ENCODE measurements at places on chromosomes 6 and 20.

DNA sequence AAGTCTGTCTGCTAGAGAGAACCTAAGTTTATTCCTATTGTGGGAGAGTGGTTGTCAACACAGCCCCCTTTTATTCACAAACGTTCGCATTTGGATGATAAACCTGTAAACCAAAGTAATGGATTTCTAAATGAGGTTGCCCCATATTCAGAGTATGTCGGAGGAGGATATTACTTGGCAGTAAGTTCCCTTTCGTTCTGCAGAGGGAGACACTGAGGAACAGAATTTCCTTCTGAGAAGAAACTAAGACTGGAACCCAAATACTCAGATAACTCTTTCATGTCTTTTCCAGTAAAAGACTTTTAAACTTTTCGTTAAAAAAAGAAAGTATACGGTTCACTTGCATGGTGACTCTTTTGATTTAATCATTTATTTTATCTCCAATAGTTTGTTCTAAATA, 754.6 kb upstream of the MMS22L start:
- DNase-seq: no peak

DNA sequence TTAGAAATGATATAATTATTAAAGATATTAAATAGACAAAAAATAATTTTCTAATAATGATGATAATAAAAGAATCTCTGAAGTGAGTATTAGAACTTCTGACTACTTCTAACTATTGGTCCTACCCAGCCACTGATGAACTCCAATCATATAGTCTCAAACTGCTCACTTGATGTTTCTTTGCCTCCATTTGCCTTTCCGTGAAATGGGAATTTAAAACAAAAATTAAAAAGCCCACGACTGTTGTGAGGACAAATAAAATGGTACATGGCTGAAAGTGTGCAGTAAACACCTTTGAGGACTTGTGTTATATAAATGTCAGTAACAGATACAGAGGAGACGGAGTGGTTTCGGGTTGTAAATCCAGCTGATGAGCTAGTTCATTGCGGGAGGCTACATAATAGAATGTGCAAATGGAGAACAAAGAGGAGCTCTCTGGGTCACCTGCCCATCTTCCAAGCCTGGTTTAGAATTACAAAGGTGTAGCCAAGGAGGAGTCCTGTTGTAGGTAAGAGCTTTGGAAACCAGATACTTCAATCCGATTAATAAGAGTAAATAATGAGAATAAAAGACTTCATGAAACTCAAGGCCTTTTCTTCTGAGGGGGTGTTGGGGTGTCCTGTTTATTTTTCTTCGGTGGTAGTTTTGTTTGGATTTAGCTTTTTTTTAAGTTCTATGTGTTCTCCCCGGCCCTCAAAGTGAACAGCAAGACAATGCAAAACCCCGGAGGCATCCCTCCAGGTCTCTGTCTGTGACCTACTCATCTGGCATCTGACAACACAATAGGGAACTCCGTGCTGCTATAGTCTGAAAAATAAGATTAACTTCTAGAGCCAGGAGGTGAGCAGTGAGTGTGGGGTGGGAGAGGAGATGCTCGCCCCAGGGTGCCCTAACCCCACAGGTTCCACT, 4.4 kb upstream of the PXDC1 start:
- no peak for DNase-seq

GRCh38 chr6:5323979-5324378, 62.7 kb downstream of the FARS2 start:
- no peak for DNase-seq

- no peak for DNase-seq
These were observed 59.2 kb upstream of the PRSS16 start for GRCh38 chr6:27188061-27188884.

DNA sequence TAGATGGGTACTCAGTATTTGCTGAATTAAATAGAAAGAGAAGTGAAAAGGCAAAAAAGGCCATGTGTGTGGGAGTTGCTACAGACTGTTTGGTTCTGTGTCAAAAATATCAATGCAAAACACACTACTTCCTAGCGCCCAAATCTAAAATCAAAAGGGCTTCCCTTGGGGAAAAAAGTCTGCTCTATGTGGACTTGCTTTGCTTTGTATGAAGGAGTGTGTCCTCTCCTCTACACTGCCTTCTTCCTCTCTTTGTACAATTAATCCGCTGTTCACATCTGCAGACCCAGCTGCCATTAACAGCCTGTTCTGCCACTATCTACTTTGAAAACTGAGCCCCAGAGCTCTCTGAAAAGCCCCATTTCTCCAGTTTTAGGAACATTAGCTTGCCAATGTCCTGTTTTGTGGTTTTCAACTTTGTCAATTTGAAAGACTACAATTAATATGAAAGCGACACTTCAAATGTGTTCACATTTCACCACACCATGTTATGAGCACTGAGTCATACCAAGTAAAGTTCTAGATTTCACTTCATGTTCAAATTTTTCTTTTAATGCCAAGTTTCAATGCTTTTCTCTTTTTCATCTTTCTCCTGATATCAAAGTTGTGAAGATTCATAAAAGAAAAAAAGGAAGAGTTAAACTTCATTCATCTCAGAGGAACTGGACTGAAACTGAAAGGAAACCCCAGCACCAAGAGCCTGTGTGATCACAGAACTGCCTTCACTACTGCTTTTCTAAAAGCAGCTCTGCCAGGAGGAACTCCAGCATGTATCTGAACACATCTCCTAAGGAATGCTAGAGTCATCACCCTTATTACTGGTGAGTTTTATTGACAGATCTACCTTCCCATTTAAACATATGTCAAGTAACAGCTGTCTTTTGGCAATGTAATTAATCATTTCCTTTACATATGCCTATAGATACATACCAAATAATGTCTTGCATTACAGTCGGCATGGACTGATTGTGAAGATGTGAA, 102.6 kb downstream of the KIF13A start:
- DNase-seq: no peak

DNA sequence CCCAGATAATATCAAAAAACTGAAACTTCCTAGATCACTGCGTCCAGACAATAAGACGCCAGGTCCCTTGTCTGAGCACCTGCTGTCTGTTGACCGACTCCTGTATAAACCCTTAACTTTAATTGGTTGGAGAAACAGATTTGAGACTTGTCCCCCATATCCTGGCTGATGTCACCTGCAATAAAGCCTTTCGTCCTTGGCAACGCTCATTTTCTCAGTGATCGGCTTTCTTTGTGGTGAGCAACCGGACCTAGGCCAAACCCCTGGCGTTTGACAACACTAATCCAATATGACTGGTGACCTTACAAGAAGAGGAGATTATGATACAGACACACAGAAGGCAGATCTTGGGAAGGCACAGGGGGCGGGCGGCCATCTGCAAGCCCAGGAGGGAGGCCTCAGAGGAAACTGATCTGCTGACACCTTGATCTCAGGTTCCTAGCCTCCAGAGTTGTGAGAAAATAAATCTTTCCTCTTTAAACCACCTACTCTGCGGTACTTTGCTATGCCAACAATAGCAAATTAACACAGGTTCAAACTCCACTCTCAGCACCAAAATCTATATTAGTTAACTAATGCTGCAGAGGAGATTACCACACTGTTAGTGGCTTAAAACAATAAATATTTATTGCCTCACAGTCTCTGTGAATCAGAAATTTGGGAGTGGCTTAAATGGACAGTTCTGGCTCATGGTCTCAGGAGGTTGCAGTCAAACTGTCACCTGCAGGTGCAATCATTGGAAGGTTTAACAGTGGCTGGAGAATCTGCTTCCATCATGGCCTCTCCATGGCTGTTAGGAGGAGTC, 178.7 kb downstream of the OTOR start:
- no peak for DNase-seq

DNA sequence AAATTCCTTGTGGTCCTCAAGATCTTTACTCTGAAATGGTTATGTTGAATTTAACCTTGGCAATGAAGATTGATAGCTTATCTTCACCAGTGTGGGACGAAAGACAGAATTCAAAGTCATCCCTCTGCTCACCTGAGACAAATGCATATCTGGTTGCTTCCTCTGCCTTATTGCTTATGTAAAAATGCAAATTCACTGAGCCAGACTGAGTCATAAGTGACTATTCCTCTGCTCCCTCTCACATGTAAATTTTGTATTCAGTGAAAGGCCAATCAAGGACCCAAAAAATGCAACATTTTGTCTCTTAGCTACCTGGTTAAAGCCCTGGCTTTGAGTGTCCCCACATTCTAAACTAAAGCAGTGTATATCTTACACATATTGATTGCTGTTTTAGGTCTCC, 593.1 kb upstream of the GJE1 start:
- no peak for DNase-seq

- no peak for DNase-seq
These were observed 33.9 kb downstream of the SCAF8 start for GRCh38 chr6:154767003-154767723.

DNA sequence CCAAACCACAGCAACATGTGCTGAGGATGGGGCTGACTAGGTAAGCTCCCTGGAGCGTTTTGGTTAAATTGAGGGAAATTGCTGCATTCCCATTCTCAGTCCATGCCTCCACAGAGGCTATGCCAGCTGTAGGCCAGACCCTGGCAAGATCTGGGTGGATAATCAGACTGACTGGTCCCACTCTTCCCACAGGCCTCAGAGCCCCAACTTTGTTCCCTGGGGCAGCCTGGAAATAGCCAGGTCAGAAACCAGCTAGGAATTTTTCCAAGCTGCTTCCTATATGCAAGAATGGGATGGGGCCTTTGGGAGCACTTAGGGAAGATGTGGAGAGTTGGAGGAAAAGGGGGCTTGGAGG, 1.5 kb upstream of the VEGFA start:
- DNase-seq: no peak

DNA sequence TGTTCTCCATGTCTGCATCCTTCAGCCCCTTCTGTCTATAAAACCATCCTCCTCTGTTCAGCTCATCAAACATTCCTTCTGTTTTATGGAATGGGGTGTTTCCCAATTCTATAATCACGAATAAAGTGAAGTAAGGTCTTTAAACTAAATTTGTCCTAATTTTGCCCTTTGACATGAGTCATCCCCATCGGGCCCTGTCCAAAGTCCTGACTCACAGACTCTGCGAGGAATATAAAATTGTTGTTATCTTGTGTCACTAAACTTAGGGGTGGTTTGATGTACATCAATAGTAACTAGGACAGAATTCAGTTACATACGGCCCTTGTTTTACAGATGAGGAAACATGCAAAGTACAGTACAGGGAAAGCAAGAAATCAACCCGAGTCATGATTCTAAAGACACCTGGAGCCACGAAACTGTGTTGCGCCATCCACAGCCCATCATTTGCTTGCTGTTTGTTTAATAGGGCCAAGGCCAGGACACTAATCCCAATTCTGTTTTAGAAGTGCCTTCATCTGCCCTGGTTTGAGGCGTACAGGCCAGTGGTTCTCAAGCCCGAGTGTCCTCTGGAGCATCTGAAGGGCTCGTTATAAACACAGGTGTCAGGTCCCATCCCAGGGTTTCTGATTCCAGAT, 2.8 kb downstream of the ACSS1 start:
- DNase-seq: no peak

- DNase-seq: no peak
These were observed 7.1 kb upstream of the TMEM181 start for GRCh38 chr6:158552796-158553138.

DNA sequence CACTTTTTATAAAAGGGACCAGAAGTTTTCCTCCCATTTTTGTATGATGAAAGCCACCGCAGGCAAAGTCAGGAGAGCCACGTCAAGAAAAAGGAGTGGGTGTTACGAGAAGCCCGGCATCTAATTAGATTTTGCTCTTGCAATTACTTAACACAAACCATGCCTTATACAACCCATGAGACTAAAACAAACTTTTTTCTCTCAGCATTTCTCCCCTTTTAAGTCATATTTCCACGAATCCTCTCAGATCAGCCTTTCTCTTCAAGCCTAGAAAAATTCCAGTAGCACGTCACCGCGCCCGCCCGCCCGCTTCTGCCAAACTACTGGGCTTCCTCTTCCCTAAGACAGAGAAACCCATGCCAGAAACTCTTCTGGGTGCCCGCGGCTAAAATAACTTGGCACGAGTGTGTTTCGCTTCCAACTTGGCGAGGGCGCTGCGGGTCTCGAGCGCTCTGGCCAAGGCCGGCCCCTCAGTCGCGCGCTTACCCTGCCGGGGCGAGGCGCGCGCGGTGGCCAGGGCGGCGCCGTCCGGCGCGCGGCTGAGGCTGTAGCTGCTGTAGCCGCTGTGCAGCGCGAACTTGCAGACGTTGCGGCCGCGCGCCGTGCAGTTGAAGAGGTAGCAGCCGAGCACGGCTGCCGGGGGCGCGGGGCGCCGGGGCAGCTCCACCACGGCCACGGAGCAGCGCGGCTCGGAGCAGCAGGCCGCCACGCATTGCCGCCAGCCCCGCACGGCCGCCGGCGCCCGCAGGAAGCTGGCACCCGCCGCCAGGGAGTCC, 1.0 kb downstream of the LRP11 start:
- DNase-seq: no peak

DNA sequence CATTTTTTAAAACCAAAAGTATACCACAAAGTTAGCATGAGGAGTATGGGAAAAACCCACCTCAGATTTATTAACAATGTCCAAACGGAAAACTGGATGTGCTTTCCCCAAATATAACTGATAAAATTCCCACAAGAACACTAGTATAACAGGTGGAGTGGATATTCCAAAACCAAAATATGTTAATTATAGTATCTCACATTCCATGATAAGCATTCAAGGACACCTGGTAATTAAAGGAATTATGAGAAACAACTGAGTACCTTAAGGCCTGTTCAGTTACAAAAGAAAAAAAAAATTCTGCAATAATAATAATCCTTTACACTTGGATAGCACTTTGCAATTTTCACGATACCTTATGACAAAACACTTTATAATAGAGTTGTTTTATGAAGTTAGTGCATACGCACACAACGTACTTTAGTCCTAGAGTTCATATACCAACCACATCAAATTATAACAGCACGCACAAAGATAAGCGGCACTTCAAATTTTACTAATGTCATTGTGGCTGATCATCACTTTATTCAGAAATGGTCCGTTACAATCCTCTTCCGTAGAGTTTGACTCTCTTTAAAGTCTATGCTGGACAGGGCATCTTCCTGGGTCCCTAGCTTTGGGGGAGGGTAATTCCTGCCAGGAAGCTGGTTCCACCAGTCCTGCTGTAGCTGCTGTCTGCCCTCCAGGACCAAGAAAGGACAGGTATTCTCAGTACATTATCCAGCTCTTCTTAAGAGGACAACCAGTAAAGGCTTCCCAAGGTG, 1.7 kb downstream of the CDK19 start:
- no peak for DNase-seq

- DNase-seq: no peak
These were observed 129.5 kb downstream of the INSM1 start for GRCh38 chr20:20497242-20497978.

GRCh38 chr6:170165085-170165470, 125.8 kb downstream of the DLL1 start:
- DNase-seq: no peak

- DNase-seq: no peak
These were observed 76.2 kb upstream of the RPS6KA2 start for GRCh38 chr6:166703149-166703710.

DNA sequence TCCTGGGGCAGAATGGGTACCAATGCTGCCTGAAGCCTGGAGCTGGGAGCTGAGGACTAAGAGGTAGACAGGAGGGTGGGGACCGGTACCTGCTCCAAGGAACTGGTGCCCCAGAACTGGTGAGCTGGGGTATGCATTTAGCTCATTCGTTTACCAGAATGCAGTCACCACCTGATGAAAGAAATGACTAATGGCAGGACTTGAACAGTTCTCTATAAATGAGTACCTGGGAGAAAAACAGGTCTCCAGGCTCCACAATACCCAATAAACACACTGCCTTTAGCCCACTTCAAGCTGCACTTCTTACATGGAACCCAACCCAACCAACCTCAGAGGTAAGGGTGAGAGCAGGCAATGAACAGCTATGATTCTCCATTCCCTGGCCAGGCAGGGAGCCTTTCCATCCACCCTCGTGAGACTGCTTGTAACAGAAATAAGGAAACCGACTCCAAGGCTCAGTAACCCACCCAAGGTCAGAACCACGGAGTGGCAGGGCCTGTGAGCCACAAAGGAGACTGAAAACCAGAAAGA, 15.4 kb downstream of the FKBP1A start:
- DNase-seq: no peak
